Transverse colon (tissue), 4 donors: ENCODE measurements at places on chromosomes 13 and 19. TPM values are rescaled to one million over a fixed set of nuclear protein-coding genes. Genes with fewer than 3 reads are reported as not detected.

ZNF571 gene
- 1.1 TPM for total RNA-seq

OR10H1 gene
- total RNA-seq = not detected

DKKL1 gene
- total RNA-seq = not detected

PRR36 gene
- total RNA-seq = 0.16 TPM

PINLYP gene
- total RNA-seq = 1.1 TPM

- H3K4me3 ChIP-seq = no peak overlapping the region
- H3K36me3 ChIP-seq = no peaks in the 10 kb centered on the region
- H3K4me1 ChIP-seq = no peaks in the 10 kb centered on the region
- no peak overlapping the region for H3K27ac ChIP-seq
- H3K27me3 ChIP-seq = peaks cover 8% of the 10 kb centered on the region
- DNase-seq = no peak
Observed at GRCh38 chr19:32869966-32870573, 503 bp upstream of the SLC7A9 start.

- DNase-seq = no peak
- H3K27me3 ChIP-seq = no peaks in the 10 kb centered on the region
- H3K4me1 ChIP-seq = no peaks in the 10 kb centered on the region
Observed at GRCh38 chr13:55437162-55437561, 1703.6 kb upstream of the PRR20A start.

GRCh38 chr13:85737952-85738351, 61.3 kb downstream of the SLITRK6 start:
- no peaks in the 10 kb centered on the region for H3K4me1 ChIP-seq
- DNase-seq = no peak
- H3K36me3 ChIP-seq = no peaks in the 10 kb centered on the region
- no peak overlapping the region for H3K4me3 ChIP-seq
- H3K27me3 ChIP-seq = no peaks in the 10 kb centered on the region

GRCh38 chr13:25783076-25783475, 268.7 kb downstream of the SHISA2 start:
- H3K27me3 ChIP-seq = no peaks in the 10 kb centered on the region
- H3K4me1 ChIP-seq = no peaks in the 10 kb centered on the region
- no peak for DNase-seq
- no peak overlapping the region for H3K27ac ChIP-seq

ZNF433 gene
- total RNA-seq = 4.2 TPM

ATF5 gene
- total RNA-seq = 2.6 TPM

SCN1B gene
- 4.0 TPM for total RNA-seq
